ENCODE measurements at places on chromosomes 3 and 15.

DNA sequence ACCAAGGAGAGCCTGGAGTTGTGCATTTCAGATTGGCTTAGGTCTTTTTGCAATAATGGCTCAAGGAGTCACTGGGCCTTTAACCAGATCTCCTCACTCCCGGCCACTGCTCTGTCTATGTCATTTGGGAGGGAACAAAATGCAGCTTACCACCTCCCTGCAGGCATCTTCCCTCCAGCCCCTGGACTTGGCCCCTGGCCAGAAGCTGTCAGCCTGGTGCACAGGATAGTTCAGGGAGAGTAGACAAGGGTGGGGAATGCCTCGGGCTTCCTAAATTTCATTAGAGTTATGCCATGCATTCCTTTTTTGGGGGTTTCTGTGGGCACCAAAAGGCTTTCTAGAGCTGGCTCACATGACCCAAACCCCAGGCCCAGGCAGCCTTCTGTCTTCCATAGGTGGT is 70.2 kb upstream of the HRH1 start:
- DNase-seq: no peak

DNA sequence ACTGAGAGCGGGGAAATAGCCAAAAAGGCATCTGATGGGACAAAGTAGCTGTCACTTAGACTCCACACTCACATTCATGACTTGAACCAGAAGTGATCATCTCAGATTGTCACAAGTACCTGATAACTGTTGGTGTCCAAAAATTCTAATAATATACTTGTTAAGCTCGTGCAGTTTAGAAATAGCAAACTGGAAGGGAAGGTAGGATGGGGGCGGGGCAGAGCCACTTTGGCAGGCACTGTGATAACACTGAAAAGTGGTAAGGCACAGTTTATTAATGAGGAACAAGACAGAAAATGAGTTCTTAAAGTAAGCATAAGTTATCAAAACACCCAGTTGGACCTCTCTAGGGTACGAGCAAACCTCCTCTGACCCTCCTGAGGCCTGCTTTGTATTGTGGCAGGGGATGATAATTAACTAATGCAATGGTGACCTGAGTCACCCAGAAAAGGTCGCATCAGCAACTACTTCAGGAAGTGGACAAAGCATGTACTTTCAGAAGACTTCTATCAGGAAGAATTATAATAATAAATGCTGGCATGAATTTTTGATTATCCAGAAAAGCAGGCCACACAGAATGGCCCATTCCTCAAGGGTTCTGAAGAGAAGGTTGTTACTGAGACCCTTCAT is 54.4 kb downstream of the ADCY5 start:
- DNase-seq: no peak

- DNase-seq: no peak
These were observed 165.4 kb upstream of the TOPAZ1 start for GRCh38 chr3:44076221-44076829.

DNA sequence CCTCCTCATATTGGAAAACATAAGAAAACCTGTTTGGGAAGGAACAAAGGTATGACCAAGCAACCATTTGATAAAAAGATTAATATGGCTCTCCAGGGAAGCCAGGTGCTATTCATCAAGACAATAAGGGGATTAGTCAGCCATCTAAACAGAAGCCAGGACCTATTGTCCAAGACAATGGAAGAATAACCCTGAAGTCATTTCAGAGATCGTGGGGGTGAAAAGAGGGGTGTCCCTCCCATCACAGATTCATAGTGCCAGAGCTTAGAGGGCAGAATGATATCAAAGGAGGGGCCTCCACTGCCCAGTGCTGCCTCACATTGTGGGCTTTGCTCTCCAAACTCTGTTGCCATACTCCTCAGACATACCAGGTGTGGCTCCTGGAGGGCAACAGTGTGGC is 73.5 kb downstream of the DAPK2 start:
- no peak for DNase-seq

- no peak for DNase-seq
These were observed 222.4 kb upstream of the LRIG1 start for GRCh38 chr3:66723231-66723630.

DNA sequence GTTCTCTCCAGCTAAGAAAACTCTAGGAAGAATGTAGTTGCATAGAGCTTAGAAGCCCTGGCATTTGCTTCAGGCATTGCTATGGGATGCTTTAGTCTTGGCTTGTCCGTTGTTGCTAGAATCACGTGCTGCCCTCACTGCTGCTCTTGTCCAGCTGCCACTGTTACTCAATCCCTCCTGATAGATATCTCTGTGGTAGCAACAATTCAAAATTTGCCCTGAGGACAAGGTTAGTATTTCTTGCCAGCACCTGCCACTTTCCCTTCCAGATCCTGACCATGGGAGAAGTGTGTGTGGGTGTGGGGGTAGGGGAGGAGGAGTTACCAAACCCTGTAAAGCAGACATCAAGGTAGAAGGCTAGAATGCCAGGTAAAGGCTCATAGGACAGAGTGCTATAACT is 113.8 kb downstream of the PPM1L start:
- DNase-seq: no peak

DNA sequence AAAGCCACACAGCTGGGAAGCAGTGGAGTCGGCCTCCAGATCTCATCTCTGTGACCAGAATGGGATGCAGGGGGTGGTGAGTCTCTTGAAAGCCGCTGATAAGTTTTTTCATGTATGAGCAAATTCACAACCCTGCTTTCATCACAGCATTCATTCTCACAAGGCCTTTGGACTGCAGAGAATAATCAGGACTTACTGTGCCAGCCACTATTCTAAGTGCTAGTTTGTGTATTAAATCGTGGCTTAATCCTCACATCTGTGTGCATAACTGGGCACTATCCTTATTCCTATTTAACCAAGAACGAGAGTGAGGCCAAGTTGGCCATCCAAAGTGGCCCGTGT is 64.2 kb upstream of the POLG start:
- no peak for DNase-seq

DNA sequence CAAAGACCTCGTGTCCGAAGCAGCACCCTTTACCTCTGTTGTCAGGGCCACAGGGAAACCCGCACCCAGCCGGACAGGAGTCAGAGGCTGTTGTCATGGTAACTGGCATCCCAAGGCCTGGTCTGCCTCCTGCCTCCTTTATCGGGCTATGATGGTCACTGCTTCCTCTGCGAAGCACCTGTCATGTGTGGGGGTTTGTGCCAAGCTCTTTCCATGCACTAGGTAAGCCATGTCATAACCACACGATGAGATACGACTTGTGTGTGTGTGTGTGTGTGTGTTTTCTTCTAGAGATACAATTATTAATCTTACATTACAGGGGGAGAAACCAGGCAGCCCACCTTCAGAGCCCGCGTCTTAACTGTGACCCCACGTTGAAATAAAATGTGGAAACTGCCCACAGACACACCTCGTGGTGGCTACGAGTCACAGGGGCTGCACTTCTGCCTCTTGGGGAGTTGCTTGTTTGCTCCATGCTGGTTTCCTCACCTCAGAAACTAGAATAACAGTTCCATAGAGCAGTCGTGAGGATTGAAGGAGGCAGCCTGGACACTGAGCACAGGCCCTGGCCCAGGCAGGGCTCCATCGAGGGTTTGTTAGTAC is 18.0 kb downstream of the ZDHHC19 start:
- DNase-seq: no peak

GRCh38 chr15:24067733-24068501 is 380.8 kb upstream of the NDN start:
- no peak for DNase-seq

DNA sequence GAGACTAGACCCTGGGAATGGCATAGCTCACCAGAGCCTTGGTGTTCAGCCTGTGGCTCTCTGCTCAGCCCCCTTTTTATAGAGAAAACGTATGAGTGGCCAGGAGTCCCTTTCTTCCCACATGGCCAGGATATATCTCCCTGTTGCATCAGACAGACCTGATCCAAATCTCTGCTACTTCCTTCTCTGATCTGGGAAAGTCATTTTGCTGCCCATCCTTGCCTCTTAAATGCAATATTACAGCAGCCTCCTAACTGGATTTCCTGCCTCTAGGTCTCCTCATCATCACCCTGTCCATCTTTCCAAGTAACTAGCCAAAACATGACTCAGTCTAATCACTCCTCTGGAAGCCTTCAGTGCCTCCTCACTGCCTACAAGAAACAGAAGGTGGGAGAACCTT is 42.9 kb downstream of the CTDSPL start:
- DNase-seq: no peak

DNA sequence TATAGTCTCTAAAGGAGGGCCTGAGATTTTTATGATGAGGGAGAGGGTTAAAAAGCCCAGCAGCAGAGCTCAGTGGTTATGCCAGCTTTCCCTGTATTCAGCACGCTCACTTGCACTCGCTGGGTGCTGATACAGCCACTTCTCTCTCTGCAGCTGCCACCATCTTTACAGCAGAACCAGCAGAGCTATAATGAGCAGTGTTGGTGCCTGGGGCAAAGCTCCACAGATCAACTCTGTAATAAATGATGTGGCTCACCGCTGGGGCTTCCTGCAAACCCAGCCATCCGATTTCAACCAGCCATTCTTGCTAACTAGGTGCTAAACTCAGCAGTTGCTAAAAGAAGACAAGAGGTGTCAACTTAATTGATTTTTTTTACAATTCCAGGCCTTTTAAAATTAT is 48.0 kb downstream of the ARNT2 start:
- no peak for DNase-seq

DNA sequence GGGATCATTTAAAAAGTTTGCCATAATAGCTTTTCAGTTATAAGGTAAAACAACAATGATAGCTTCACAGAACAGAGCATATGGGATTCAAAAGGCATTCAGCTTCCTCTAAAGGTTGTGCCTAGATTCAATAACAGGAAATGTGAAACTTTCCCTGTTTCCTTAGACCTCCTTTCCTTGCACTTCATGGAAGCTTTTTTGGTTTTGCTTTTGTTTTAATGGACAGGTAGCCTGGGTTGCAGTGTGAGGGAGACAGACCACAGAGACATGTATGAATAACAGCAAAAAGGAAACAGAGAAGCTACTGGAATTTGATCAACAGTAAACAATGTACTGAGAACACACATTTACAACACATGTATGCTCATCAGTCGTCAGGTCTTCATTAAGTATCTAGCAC is 2.3 kb upstream of the TNFAIP8L3 start:
- no peak for DNase-seq

DNA sequence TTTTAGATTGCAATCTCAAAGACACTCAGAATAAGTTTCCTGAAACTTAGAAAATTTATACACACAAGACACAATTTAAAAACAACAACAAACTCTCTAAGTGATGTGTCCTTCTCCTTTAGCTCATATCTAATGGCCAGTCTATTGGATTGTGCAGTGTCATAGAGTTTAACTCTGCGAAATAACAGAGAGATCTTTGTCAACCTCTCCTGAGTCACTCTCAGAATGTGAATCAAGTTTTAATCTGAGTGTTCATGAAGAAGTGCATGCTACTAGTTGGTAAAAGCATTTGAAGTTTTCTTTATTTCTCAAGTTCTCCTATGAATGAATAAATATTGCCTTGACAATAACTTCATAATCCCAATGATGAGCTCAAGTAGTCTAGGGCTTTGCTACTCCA is 284.5 kb upstream of the DNAJC19 start:
- DNase-seq: no peak

- DNase-seq: no peak
These were observed 6.7 kb downstream of the MYLK start for GRCh38 chr3:123877466-123877865.

DNA sequence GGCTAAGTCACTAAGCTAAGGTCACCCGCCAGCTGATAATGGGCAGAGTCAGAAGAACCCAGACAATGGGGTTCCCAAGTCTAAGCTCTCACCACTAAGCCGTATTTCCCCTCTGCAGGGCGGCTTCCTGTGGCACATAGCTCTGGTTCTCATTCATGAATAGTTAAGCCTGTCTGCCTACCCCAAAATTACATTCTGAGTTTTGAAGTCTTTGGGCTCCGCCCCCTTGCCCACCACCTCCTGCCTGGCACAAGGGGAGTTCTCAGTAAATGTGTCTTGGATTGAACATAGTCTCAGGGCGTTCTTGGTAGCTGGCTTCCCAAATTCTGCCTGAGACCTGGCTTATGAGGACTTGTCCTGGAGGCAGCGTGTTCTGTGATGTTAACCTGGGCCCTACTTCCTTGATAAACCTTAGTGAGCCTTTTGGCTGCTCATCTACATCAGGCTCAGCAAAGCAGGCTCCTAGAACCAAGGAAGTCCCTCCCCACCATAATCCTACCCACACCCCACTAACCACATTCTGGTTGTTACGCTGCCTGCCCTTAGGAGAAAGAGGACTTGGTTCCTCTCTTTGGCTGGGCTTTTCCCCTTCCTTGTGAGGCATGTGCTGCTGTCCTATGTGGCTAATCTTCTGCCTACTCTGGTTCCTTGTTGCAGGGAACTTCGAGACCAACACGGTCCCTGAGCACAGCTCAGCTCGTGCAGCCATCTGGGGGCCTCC is 54.9 kb downstream of the STARD5 start:
- no peak for DNase-seq

DNA sequence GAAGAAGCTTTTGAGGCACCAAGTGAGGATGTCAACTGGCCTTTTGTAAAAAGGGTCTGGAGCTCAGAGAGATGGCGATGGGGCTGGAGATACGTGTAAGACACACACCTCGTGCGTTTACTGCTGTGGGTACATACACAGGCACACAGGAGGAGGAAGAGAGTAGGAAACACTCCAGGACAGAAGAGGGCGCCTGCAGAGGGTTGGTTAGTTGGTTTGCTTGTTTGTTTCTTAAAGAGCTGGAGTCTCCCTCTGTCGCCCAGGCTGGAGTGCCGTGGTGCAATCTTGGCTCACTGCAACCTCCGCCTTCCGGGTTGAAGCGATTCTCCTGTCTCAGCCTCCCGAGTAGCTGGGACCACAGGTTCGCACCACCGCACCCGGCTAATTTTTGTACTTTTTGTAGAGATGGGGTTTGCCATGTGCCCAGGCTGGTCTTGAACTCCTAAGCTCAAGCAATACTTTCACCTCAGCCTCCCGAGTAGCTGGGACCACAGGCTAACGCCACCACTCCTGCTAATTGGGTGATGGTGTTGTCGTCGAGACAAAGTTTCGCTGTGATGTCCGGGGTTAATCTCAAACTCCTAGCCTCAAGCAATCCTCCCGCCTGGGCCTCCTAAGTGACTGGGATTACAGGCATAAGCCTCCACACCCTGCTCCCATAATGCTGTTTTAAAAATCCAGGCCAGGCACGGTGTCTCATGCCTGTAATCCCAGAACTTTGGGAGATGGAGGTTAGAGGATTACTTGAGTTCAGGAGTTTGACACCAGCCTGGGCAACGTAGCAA is 1.3 kb upstream of the PRR20G start:
- no peak for DNase-seq

DNA sequence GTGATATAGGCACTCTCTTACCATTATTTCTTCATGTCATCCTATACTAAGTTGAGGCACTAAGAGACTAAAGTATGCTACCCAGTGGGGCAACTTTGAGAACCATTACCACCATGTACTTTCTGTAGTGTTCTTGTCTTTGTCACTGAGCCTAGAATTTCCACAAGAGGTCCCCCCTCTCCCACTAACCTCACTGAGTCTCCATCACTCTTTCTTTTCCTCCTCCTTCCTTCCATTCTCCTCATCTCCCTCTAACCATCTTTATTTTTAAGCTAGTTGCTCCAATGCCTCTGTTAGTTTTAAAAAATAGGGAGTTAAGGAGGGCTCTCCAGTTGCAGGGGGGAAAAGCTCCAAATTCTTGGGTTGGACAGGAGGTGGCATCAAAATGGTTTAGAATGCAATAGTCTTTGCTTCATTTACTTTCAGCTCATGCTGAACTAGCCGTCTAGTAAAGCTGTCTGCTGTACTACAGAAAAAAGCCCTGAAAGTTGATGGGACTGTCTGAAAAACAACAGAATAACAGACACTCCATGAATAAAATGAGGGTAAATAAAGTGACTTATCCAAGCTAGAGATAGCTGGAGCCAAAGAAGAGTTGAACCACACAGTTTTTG is 85.1 kb upstream of the MYRIP start:
- no peak for DNase-seq

- no peak for DNase-seq
These were observed 107.9 kb downstream of the FMN1 start for GRCh38 chr15:33086500-33087121.

Data from activated T-cell treated with anti-CD3 and anti-CD28 coated beads for 1 hour (primary cell).